ENCODE measurements at places on chromosomes 5 and 9.

DNA sequence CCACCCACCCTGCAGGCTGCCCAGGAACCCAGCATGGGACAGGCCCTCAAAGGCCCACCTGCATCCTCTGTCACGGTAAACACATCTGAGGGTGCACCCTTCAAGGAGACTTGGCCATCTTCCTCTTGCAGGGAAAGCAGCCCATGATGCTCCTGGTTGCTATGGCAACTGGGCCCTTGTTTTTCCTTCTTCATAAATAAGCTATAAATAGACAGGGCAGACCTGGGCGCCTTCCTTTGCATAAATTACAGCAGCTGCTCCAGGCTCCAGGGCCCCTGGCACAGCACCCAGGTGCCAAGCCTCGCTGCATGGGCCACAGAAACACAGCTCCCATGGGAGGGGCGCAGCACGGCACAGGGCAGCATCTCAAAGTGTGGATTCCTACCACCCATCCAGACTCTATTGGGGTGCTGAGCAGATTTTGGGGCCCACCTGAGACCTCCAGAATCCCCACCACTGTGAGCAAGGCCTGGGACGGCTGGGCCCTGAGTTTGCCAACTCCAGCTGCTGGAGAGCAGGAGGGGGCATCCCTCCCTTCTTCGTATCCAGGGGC, 5.8 kb upstream of the PSMB7 start:
- DNase-seq = no peak

GRCh38 chr5:172910828-172911627, 48.2 kb upstream of the RPL26L1 start:
- peak; percentile 52 for DNase-seq

DNA sequence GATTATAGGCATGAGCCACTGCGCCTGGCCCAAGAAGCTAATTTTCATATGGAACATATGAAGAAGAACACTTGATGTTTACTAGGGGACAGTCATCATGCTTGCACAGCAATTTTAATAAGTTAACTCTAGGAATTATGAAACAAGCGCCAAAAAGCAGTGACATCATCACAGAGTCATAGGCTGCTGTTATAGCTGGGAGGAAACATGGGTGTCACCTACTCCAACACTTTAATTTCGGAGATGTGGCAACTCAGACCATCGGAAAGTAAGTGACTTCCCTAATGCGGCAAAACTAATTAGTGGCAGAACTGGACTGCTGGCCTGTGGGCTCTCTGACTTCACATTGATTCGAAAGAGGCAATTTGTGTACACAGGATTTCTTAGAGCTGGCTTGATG, 38.1 kb upstream of the EQTN start:
- DNase-seq = no peak

- no peak for DNase-seq
Observed at GRCh38 chr9:9004810-9005209, 1205.2 kb upstream of the DMAC1 start.

DNA sequence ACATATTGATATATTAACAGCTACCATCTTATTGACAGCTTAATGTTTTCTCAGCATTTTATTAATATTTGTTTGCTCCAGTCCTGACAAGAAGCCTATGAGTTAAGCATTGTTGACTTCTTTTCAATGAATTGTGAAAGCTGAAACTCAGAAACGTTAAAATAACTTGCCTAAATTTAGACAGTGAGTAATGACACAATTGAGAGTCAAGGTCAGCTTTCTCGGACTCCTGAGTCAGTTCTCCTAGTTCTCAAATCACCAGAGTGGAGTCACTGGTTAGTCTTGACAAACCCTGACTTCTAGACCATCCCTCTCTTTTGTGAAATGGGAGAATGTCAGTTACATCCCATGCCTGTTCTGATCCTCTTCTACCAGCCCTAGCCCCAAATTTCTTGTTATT, 222.7 kb upstream of the ACO1 start:
- DNase-seq = no peak

- DNase-seq = peak; percentile 88
Observed at GRCh38 chr5:74630453-74631066, 10.0 kb downstream of the ENC1 start.

- DNase-seq = peak; percentile 9
Observed at GRCh38 chr5:98904780-98905179, 24.0 kb downstream of the CHD1 start.

DNA sequence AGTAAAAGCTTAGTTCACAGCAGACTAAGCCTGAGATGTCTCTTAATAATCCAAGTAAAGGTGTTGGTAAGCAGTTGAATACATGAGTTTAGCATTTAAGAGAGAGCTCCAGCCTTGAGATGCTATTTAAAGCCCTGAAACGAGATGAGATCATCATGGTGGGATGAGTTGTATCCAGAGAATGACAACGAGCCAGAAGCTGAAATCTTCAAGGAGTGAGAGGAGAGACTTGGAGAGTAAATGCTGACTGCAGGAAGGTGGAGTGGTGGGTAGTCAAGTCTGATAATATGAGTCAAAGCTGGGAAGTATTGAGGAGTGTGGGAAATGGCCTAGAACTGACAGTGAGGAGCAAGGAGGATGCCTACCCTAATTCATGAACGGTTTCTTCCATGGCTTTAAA, 53.7 kb downstream of the PLAC8L1 start:
- peak; percentile 69 for DNase-seq

DNA sequence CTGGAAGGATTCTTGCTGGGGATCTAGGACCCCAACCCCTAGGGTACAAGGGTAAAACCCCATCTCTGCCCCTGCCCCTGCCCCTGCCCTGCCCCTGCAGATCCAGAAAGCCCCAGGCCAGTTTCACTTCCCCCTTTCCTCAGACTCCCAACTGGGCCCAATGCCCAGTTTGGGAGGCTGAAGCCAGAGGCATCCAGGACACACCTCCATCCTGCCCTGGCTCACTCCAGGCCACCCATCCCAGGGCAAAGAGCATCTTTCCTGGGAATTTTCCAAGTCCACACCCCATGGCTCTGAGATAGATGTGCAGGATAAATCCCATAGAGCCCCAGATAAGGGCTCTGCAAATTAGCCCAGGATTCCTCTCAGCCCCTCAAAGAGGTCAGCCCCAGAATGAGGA, 17.4 kb downstream of the CNTFR start:
- DNase-seq = no peak

DNA sequence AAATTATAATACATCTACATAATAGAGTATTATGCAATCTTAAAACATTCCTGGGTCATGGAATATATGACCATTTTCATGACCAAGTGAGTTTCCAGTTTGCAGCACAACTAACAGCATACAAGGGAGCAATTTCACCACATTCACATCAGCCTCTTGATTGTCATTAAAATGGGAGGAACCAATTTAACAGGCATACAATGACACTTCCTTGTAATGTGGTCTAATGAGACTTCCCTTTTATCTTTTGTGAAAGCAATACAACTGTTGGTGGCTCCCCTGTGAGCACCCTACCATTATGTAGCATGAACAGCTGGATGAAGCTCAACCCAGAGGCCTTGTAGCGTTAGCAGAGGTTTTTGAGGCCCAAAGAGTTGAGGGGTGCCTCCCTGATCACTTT, 13.6 kb upstream of the TMOD1 start:
- no peak for DNase-seq

- peak; percentile 44 for DNase-seq
Observed at GRCh38 chr5:110917161-110917875, 154.2 kb upstream of the TSLP start.

DNA sequence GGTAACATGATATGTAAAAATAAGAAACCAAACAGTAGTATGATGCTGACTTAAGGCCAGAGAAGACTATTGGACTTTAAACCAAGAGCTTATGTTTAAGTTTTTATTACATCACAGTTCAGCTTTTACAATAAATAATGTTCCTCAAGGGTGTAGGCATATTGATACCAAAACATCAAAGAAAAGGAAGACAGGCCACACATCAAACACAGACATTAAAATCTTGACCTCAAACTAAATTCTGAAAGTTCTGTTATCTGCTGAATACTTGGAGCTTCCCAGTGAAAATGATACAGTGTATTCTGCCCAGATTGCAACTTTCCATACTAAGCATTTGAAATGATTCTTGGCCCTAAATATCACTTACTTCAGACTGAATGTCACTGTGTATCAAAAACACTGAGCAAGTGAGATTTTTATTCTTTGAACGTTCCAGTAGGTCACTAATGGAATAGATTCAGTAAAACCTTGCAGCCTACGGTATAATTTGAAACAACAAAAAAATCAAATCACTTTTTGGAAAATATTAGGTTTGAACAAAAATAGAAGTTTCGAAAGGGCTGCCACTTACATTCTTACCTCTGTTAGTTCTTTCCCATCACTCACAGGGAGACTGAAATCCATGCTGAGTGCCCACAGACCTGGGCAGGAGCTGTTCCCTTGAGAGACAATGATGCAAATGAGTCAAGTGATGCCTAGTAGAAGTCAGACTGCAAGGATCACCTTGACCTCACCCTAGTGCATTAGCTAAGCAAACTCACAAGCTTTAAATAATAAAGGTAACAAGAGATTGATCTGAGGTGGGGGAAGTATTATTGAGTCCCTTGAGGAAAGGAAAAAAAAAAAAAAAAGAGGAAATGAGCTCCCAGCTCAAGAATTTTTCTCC, 2.5 kb downstream of the LPAR1 start:
- DNase-seq = no peak

DNA sequence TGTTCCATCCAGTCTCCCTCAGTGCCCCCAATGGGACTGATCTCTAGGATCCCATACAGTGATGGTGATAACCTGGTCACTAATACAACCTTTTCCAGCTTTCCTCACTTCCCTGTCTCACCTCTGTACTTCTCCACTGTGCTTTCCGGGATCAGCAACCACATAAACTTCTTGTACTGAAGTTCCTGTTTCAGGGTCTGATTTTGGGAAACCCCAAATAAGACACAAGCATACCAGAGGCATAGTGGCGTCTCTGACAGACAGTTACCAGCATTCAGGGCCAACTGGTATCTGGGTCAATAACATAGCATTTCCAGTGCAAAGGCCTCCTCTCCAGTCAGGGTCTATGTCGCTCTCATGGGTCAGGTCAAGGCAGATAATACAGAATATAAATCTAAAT, 64.3 kb downstream of the GLDC start:
- DNase-seq = no peak

GRCh38 chr9:97374811-97375210, 37.1 kb upstream of the TDRD7 start:
- DNase-seq = no peak

GRCh38 chr5:38790891-38791290, 54.9 kb upstream of the OSMR start:
- DNase-seq = no peak

DNA sequence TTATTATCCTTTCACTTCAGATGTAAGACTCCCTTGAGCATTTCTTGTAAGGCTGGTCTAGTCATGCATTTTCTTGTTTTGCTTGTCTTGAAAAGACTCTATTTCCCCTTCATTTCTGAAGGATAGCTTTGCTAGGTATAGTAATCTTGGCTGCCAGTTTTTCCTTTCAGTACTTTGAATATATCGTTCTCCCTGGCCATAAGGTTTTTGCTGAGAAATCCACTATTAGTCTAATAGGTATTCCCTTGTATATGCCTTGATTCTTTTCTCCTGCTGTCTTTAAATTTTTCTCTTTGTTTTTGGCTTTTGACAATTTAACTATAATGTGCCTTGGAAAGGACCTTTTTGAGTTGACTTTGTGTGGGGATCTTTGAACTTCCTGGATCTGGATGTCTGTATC, 16.8 kb upstream of the OR2S2 start:
- no peak for DNase-seq

DNA sequence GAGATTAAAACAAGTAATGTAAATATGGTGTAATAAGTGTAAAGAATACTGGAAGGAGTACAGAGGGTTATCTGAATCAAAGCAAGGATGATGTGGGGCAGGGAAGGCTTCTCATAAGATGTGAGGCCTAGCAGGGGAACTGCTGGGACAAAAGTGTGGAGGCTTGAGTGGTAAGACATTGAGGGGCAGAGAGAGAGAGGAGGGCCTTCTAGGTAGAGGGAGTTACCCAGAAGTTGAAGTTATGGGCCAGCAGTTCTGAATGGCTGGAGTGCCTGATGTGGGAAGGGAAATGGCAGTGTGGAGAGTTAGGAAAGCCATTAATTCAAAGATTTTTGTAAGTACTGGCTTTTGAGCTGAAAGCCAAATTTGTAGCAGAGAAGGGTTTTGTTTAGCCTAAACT, 36.8 kb downstream of the CPEB4 start:
- DNase-seq = no peak

- peak; percentile 51 for DNase-seq
Observed at GRCh38 chr9:80320480-80320879, 748.7 kb downstream of the TLE4 start.

GRCh38 chr5:97078958-97079743, 63.3 kb downstream of the LIX1 start:
- DNase-seq = no peak

GRCh38 chr5:1961952-1962595, 79.3 kb upstream of the IRX4 start:
- DNase-seq = no peak

- DNase-seq = peak; percentile 28
Observed at GRCh38 chr5:112419986-112420864, 1.1 kb upstream of the EPB41L4A start.

DNA sequence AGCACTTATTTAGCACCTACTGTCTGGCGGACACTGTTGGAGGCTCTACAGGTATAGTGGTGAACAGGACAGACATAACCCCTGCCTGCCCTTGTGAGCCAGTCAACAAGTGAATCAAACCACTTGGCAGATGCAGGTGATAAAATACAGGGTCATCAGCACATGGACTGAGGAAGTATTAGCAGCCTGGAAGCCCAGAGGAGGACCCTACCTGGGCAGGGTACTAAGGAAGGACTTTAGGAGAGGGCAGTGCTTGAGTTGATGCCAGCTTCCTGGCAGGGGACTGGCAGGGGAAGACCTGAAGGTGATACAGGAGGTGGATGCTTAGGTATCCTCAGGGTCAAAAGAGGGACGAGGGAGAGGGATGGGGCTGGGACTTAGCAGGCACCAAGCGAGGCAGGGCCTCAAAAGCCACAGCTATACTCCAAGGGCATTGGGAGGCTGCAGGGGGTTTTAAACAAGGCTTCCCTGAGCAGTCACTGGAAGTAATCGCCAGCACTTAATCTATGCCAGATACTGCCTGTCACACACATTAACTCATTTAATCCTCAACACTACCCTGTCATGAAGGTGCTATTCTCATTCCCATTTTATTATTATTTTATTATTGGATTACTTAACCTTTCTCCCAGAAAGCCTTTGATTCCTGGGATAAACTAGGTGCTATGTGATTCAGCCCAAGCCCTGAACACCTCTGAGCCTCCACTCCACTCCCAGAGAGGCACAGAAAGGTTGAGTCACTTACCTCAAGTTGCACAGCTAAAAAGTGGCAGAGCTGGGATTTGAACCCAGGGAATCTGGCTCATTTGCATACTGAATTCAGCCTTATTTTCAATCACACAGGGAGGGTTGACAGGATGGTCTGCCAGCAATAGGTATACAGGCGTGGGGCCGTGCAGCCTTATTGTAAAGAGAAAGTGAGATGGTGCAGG, 63.8 kb upstream of the ORM1 start:
- no peak for DNase-seq

GRCh38 chr5:159316519-159317383, 13.5 kb downstream of the IL12B start:
- DNase-seq = peak; percentile 52

GRCh38 chr9:31336841-31337240, 1047.6 kb upstream of the ACO1 start:
- no peak for DNase-seq

- no peak for DNase-seq
Observed at GRCh38 chr5:173065155-173065554, 9.0 kb downstream of the CREBRF start.

GRCh38 chr5:81121836-81122630, 111.1 kb upstream of the CKMT2 start:
- DNase-seq = no peak

All from fibroblast of skin of abdomen (primary cell).